Glomerular endothelial cell (primary cell): ENCODE measurements at places on chromosomes 16 and 17.

DNA sequence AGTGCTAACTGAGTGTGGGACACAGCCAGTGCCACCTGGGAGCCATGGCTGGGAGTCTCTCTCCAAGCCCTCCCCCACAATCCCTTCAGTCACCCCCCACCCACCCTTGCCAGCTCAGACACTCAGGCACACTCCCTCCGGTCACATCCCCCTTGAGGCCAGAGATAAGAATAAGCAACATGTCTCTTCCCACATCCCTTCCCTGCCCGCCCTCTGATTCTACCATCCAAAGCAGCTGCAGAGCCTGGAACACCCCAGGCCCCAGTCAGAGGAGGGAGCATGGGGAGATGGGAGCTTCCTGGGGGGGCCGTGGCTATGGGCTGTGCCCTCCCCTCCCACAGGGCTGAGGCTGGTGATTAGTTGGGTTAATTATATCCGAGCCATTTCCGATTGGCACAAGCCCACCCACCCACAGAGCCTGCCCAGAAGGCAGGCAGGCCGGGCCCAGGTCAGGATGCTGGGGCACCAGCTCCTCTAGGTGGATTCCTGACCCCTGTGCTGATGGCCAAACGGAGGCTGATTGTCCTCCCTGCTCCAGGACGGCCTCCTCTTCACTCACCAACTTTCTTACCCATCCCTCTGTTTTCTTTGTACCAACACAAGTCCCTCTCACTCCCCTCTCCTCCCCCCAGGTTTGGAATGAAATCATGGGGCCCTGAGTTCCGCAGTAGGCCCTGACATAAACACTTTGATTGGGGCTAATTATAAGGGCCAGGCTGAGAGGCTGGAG is 28.6 kb upstream of the MEIOC start:
- DNase-seq = no peak

DNA sequence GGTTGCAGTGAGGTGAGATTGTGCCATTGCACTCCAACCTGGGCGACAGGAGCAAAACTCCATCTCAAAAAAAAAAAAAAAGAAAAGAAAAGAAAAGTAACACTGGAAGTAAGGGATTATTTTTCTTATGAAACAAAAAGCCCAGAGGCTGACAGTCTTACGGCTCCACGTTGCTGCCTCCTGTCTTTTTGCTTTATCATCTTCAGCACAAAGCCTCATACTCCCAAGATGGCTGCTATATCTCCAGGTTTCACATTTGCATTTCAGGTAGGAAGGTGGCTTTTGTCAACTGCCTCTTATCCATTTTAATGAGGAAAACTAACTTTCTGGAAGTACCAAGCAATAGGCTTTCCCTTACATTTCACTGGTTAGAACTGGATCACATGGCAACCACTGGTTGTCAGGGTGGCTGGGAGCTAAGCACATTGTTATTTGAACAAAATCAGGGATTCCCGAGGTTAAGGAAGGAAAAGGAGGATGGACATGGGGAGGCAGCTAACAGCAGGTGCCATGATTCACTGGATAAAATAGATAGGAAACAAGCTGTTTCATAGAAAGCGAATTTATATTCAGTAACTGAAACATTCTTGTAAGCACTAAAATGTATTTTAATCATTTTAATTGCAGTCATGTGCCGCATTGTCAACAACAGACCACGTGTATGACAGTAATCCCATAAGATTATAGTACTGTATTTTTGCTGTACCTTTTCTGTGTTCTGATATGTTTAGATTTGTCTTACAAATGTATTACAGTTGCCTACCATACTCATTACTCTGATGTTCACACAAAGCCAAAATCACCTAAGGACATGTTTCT is 58.6 kb downstream of the KSR1 start:
- no peak for DNase-seq

DNA sequence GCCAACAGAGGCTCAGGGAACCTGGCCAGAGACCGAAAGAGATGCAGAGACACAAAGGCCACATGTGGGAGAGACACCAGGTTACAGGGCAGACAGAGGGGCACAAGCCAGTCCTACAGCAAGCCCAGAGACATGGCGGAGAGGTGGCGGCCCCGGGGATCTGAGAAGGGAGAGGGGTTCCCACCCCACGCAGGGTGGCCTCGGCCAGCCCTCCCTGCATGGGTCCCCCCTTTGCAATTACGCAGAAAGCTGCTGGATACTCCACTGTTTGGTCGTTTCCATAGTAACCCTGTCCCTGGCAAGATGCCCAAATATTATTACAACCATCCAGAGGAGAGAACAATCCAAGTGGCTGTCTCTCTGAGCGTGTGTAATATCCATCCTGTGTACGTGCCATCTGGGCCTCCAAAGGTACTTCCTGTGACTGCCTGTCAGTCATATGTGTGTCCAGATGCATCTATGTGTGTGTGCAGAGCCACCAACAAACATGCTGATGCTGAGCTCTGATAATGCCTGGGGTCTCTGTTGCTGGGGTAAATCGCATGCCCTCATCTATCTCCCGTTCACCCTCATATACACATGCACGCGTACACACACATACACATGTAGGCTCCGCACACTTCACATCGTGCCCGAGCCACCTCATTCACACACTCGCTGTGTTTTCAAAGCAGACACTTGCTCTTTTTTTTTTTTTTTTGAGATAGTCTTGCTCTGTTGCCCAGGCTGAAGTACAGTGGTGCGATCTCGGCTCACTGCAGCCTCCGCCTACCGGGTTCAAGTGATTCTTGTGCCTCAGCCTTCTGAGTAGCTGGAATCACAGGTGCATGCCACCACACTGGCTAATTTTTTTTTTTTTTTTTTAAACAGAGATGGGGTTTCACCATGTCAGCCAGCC is 5.5 kb downstream of the PCGF2 start:
- peak; percentile 75 for DNase-seq

DNA sequence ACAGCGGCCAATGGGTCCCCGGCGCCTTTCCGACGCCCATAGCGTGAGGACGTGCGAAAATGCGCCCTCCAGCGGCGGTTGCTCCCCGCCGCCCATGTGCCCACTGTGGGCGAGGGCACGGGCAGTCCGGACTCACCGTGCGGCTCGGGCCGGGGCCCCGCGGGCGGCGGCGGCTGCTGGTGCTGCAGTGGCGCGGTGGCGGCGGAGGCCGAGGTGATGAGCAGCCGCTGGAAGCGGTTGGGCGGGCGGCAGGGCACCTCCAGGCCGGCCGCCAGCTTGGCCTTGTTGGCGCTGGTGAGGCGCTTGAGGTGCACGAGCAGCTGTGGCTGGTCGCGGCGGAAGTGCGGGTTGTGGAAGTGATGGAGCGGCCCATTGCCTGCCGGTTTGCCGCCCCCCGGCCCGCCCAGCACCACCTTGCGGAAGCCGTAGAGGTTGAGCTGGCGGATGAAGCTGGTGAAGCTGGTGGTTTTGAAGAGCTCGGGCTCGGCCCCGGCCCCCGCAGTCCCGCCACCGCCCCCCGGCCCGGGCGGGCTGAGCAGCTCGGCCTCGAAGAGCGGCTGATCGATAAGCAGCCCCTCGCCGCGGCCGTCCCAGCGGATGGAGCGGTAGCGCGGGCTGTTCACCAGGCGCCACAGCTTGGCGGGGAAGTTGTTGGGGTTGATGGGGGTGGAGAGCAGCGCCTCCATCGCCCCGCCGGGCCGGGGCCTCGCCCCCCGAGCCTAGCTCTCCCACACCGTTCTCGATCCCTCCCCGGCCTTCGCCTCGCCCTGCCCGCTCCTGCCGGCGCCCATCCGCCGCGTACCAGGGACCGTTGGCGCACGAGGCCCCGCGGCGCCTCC is at the start of gene HSF5:
TSS of gene HSF5 (minus strand) at position 820 of the 839 bp plus-strand sequence. CDS start at position 686, 134 bp downstream.
- no peak for DNase-seq

DNA sequence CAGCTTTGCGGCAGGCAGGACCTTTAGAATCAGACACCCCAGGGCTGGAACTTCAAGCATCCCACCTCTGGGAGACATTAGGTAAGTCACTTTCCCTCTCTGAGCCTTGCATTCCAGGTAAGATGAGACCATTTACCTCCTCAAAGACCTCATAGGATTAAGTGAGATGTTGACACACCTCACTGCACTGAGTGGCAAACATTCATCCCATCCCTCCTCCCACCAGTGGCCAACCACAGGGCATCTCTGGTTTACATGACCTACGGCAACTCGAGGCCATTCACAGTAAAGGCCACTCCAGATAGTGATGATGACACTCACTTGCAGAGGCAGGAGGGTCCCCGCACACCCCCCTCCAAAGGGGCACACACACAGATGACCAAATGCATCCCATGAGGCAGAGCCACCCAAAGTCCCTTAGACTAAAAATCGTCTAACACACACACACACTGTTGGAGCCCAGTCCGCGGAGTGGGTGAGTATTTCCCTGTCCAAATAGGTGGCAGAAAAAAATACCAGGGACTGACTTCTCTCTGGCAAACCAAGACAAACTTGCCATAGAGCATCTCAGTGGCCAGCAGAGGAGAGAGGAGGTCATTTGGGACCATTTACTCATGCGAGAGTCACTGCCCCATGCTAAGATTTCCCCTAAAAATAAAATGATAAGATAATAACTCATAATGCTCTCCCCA is 454.9 kb downstream of the SOX9 start:
- no peak for DNase-seq

DNA sequence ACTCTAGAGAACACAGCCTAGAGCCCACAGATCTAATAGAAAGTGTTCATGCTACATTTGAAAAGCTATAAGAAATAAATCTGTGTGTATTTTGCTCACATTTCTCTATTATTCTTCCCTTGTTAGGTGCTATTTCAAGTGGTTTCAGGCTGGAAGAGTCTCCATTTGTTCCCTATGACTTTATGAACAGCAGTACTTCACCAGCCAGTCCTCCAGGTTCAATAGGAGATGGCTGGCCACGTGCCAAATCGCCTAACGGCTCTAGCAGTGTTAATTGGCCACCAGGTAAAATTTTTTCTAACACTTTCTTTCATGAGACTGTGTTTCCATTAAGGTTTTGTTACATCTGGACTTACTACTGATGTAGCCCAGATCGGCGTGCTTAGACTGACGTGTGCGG is 30.7 kb upstream of the SLC5A11 start:
- no peak for DNase-seq

- DNase-seq = no peak
Observed at GRCh38 chr17:13581925-13582324, 19.8 kb downstream of the HS3ST3A1 start.

GRCh38 chr16:26952411-26952810 is 114.3 kb upstream of the C16orf82 start:
- DNase-seq = no peak

- no peak for DNase-seq
Observed at GRCh38 chr17:32628271-32629044, 141.7 kb downstream of the CDK5R1 start.

DNA sequence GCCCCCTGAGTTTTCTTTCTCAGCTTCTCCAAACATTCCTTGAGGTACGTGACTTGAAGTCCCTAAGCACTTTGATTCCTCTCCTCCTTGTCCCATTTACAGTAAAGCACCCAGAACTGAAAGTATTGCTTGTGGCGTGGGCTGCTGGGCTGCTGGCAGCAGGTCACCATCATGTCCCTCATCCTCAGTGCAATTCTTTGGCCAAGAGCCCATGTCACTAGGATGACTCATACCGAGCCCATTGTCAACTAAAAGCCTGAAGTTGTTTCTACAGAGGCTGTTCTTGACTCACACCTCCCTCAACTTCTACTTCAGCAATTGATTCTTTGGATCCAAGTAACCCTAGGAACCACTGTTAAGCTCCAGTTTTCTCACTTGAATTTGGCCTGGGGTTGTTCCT is 54.3 kb downstream of the KPNA2 start:
- DNase-seq = no peak

DNA sequence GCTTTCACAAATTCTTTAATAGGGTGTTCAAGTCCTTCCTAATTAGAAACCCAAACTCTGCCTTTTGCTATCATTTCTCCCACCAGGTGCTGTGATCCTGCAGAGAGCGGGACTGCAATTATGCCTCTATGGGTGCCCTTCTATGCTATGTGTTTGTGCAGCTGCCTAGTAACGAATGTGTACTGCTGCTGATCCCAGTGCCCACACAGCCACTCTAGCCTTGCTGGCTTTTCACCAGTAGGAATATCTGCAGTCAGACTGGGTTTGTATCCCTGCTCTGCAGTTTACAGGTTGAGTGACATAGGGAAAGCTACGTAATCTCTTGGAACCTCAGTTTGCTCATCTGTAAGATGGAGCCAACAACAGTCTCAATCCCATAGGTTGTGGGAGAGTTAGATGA is 179.6 kb upstream of the IRX3 start:
- DNase-seq = no peak

- DNase-seq = no peak
Observed at GRCh38 chr17:37791447-37792399, 46.9 kb upstream of the HNF1B start.
